GM19239 (cell line): ENCODE measurements at places on chromosomes 13 and 19.

- DNase-seq: no peak
Observed at GRCh38 chr19:48190288-48190884, 19.9 kb downstream of the ZSWIM9 start.

- no peak for DNase-seq
Observed at GRCh38 chr13:89796196-89796595, 1551.3 kb upstream of the MIR17HG start.

GRCh38 chr13:109629737-109630136, 156.6 kb downstream of the IRS2 start:
- DNase-seq: no peak

- DNase-seq: no peak
Observed at GRCh38 chr13:98909016-98909415, 68.8 kb downstream of the DOCK9 start.

GRCh38 chr19:28843761-28844492, 369.0 kb downstream of the UQCRFS1 start:
- DNase-seq: no peak
